Cortex of kidney (tissue), 1 donor: ENCODE measurements at places on chromosomes 6 and 20.

DNA sequence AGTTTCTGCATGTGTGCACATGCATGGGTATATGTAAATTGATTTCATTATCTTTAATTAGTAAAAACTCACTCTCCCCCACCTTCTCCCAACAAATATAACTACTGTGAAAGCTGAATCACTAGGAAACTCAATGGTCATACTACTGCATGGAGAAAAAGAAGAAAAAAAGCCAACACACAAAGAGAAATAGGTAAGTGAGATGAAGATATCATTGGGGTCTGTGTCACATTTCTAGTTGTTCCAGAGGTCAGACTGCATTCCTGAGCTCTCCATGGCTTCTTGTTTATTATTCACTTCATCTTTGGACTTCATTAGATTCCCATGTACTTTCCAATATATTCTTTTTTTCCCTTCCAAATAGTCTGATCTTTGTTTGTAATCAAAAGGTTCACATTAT lies 98.2 kb downstream of the PTPRK start:
- DNase-seq: no peak

DNA sequence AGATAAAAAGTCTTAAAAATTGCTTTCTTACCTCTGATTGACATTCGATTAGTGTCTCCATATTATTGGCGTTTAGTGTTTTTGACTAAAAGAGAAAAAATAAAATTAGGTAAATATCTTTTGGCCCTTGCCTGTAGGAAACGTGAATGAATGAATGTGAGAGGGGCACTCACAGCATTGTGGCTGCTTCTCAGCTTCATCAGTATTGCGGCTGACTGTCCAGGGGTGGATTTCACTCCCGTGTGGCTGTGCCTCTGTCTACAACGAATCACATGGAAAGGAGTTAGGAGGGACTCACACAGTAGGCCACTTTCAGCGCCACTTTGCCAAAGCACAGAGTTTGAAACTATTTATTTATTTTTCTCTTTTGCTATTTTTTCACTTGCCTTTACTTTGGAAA lies 844 bp downstream of the TAGAP start:
- DNase-seq: no peak

DNA sequence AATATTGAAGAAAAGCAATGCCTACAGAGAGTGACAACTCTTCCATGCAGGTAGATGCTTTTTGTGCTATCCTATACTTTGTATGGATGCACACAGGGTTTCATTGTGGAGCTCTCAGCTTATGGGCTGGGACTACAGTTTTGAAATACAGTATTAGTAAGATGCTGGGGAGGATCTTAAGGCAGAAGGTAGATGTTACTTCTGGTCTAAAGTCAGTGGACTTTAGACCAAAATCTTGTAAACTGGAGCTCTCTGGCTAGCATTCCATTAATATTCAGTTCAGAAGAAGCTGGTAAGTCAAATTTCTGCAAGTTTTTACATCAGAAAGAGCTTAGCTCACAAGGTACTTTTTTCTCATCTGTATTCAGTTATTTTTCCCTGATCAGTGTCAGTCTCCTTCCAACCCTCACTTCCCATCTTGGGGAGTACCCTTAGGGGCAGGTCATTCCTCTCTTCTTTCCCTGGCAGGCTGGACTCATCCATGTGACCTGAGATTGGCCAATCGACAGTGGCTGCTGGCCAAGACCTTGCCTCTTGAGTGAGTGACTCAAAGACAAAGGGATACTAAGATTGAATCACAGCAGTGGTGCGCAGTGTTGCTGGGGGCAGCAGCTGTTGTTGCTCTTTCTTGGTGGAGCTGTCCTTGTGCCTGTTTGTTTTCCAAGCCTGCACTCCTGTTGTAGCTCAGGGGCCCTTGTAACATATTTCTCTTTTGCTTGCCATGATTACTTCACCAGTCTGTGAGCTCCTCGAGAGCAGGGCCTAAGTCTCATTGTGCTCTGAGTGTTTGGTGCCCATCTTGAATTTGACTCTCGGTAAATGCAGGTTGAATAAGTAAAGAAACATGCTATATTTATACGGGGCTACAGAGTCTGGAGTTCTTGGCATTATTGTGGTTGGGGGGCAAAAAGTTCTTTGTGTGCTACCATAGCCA lies 2.8 kb upstream of the PHF20 start:
- DNase-seq: no peak

- no peak for DNase-seq
Measured at GRCh38 chr6:10831609-10832008, 6.7 kb downstream of the MAK start.

DNA sequence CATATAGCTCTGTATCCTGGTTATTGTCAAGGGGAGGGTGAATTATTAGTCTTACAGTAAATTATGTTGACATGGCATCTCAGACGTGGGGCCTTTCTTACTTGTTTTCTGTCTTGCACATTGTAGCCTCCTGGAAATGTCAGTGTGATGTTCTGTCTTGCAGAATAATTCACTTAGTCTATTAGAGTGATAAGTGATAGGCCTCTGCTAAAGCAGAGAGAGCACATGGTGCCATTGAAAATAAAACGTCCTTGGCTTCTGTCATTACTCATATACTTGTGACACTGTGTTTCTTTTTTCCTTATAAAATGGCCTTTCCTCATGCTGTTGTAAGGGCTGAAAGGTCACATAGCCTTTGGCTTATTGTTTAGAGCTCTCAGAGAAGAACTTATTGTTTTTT lies 531.0 kb downstream of the EPM2A start:
- no peak for DNase-seq

DNA sequence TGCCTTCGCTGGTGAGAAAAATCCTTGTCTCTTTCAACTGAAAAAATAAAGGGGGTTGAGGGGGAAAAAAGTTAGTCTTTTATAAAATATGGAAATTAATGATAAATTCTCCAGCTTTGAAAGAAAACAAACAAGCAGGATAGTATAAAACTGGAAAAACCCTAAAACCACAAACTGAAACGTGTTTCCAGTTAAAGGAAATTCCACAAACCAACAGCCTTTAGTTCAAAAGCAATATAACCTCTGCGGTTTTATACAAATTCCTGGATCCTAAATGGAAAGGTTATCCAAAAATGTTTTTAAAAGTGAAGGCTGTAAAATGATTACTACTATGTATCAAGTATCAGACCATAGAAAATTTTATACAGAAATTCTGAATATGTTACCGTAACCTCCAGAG lies 55.6 kb downstream of the BMP5 start:
- DNase-seq: no peak

GRCh38 chr20:5390720-5391119 lies 74.0 kb upstream of the PROKR2 start:
- no peak for DNase-seq

GRCh38 chr6:44789806-44790205 lies 402.3 kb downstream of the CDC5L start:
- DNase-seq: no peak

GRCh38 chr6:17962436-17963031 lies 24.9 kb downstream of the KIF13A start:
- DNase-seq: no peak

GRCh38 chr6:27148404-27148795 lies 99.1 kb upstream of the PRSS16 start:
- no peak for DNase-seq

DNA sequence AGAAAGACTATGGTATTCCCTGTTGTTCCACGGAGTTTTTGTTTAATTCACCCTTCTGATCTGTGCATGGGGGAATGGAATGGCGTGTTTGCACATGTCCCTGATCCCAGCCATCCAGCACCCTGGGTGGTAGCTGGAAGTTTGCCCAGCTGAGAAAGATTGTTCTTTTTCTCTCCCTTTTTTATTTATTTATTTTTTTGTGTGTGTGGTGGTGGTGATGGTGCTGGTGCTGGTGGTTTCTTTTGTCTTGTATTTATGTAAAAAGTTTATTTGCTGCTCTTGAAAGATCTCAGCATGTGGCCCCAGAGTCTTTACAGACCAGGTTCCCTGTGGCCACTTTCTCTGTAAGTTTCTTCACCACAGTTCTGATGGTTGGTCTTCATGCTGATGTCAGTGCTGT lies 372.6 kb downstream of the UTRN start:
- DNase-seq: no peak

GRCh38 chr6:97687916-97688315 lies 404.9 kb upstream of the MMS22L start:
- DNase-seq: no peak

DNA sequence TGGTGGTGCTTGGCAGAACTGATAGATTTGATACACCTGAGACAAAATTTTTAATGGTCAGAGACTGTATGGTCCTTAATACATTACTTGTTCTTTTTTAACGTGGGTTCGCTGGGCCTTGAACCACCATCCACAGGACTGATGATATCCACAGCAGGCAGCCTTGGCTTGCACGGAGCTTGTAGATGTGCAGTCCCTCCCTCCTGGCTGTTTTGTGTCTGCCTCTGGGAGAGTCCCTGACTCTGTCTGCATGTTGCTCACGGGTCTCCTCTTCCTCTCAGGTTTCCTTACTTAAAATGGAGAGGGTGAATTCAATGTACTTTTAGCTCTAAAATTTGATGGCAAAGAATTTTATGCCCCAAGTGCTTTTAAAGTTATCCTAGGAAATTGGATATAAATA lies 17.5 kb downstream of the KIF25 start:
- no peak for DNase-seq

- DNase-seq: no peak
Measured at GRCh38 chr6:121837545-121838229, 402.2 kb downstream of the GJA1 start.

DNA sequence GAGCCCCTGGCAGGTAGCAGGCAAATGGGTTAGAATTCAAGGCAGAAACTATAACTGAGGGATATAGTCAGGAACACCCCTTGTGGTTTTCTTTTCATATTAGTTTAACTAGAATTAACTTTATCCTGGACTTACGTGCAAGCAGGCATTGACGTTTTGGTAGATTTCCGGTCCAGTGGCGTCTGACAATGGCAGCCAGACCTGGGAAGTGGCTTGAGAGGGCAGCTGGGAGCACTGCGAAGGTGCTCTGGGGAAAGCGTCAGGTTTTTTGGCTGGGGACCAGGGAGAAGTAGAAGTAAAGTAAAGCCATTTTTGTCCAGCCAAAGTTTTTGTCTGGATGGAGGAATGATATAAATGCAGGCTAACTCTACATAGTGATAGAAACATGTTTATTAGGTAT lies 8.4 kb upstream of the ACSS1 start:
- DNase-seq: no peak

DNA sequence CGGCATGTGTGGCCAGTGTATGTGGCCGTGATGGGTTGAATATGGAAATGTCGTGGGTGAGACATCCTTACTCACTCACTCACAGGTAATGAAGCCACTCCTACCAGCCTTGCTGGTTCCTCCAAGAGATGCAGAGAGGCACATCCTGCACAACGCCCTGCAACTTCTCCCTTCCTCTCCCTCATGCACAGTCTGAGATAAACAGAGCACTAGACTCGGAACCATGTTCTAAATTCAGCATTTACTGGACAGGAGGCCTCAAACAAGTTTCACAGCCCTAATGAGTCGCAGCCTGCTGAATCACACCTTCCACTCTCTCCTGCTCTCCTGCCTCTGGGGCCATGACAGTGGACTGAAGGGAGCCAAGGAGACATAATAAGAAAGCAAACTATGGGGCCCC lies 91.2 kb downstream of the ISM1 start:
- no peak for DNase-seq

GRCh38 chr20:46127396-46128010 lies 9.4 kb downstream of the CD40 start:
- no peak for DNase-seq

DNA sequence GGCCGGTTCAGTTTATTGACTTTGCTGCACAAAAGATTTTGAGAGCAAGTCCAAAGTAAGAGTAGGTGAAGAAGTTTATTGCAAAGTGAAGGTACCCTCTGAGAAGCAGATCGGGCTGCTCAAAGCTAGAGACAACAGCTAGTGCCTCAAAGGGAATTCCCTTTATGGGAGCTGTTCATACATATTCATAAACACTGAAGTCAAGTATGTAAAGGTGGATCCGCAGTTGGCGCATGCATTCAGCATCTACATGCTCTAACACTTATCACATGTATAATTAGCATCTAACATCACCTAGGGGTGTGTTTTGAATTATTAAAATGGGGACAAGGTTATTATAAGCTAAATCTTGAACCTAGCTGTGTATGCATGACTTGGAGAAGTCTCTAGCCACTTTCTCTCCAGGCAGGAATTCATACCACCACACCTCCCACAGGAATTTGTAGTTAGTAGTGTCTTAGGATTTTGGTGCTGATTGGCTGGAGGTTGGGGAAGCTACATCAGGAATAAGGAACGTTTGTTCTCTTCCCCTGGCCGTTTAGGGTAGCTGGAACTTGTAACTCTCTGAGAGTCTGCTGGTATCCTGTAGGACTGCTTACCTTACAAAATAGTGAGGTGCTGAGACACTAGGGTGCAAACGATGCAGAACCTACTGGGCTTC lies 1633.9 kb downstream of the GRIK2 start:
- no peak for DNase-seq
